ENCODE measurements at places on chromosomes 7 and 10. TPM values are rescaled to one million over a fixed set of nuclear protein-coding genes. Genes with fewer than 3 reads are reported as not detected.

- peak; percentile 63 for DNase-seq
These were observed at the start of gene PARD3 for GRCh38 chr10:34815185-34816084. TSS of gene PARD3 (minus strand) at chr10:34815296. CDS start at chr10:34814995, 301 bp downstream.

- DNase-seq, result no peak
These were observed 13.7 kb downstream of the MYL10 start for GRCh38 chr7:101615446-101615845.

DNA sequence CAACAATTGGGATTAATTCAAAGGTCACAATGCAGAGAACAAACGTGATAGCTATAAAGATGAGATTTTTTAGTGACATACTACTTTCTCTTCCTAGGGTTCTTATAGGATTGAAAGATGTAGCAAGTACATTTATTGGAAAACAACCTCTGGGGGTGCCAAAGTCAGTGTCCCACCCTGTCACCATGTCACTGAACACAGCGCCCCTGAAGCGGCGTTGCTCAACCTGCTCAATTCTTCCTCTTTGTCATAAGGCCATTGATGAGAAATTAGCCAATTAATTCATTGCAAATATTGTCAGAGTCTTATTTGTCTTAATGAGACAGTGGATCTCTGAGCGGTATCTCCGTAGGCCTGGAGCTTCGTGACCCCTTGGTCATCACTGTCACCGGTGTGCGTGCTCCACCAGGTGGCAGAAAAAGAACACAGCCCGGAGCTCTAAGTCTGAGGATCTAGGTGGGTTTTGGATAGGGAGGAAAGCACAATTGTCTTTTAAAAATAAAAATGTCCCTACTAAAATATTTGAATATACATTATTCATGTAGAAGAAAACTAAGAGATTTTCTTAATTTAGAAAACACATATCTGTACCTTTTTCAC, 362.6 kb downstream of the PAXIP1 start:
- no peak for DNase-seq

GRCh38 chr7:45692031-45692430, 117.9 kb downstream of the ADCY1 start:
- no peak for DNase-seq

DNA sequence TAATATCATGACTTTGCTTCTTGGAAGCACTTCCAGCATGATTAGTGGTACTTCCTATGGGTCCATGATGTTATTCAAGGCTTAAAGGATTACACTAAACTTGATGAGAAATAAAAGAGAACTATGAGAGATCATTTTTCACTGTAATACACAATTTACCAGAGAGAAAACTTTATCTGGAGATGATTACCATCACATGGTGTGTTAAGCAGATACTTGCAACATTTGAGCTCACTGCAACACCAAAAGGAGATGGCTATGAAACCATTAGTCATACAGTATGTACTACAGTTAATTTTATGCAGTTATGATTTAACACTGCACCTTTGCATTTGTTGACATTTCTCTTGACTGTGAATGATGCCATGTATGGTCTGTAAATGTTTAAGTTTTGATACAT, 311.3 kb upstream of the AOAH start:
- DNase-seq, result no peak

DNA sequence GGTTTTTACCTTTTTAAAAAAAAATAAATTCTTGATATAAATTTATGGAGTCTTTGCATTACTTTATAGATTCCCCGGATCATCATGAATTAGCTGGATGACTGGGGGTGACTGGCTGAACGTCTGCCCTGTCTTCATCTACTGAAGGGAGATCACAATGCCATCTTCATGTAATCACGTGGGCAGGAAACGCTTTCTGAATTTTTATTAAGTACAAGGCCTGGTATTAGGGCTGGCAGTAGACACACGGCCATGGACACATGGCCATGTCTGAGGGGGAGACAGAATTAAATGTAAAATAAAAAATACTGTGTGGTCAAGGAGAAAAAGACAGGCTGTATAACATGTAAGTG, 111.2 kb downstream of the VIPR2 start:
- DNase-seq, result no peak

DNA sequence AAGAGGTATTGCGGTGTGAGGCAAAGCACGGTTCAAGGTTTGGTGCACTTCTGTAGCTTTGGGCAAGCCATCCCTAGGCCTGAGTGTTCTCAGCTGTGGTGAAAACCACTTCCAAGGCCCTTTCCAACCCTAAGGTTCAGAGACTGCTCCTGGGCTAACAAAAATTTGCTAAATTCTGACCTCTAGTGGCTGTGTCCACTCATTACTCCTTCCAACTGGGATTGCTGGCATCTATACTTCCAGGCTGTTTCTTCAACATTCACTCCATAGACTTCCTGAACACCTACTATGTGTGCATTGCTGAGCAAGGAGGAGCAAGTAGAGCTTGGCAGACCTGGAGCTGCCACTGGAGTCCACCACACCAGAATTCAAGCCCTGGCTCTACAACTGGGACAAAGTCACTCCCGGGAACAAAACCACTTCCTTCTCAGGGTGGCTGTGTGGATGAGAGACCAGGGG, 29.3 kb upstream of the SH3PXD2A start:
- peak; percentile 76 for DNase-seq

DNA sequence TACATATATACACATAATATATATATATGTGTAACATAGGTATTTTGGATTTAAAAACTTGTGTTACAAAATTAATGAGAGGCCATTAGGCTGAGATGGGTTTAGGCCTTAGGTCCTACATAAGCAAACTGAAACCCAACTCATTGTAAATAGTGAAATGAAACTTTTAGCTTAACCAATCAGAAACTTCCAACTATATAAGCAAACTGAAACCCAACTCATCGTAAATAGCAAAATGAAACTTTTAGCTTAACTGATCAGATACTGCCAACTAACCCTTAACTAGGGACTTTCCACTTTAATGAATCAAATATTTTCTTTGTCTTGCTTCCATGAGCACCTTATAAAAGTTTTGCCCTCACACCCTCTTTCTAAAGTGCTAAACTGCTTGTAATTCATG, 17.3 kb upstream of the SAMD9L start:
- DNase-seq, result no peak

DNA sequence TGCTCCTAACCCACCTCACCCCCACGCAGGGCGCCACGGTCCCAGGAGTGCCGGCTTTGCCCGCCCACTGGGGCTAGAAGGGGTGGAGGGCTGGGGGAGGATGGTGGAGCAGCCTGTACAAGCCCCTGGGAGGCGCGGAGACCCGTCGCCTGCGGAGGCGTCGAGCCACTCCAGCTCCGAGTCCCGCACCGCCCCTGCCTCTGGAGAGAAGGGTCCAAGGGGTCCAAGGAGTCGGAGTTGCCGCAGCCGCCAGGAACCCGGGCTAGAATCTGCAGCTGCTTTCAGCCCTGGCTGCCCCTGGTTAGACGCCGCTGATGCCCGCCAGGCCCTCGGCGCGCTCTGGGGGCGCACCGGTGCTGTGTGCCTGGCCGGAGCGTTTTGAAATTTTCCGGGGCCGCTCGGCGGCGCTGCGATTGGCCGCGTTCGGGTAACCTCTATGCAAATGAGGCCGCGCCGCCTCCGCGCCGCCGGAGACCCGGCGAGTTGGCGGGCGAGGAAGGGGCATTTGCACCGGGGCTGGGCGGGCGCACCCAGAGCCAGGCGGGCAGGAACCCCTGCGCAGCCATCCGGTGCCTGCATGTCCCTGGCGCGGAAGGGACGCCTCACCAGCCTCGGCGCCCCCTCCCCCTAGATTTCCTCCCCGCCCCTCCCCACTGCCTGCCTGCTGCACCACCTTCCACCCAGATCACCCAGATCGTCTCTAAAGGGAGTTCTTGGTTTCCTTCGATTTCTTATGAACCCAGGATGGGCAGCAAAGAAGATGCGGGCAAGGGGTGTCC, at the start of gene HMX2:
Gene HMX2 (plus strand): TSS at position 502 of the 779 bp plus-strand sequence. CDS start 243 bp downstream, at position 745.
- no peak for DNase-seq

DNA sequence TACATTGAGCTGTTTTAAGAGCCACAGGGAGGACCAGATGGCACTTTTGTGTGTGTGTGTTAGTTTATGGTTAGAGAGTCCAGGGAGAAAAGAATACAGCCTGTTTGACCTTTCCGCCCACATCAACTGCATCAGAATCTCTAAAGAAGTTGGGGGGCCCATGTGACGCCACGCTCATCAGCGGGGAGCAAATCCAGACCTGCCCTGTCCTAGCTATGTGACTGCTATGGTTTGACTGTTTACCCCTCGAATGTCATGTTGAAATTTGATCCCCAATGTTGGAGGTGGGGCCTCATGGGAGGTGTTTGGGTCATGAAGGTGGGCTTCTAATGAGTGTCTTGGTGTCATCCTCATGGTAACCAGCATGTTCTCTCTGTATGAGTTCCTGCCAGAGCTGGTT, 128.0 kb downstream of the ADRA2A start:
- DNase-seq, result no peak

DNA sequence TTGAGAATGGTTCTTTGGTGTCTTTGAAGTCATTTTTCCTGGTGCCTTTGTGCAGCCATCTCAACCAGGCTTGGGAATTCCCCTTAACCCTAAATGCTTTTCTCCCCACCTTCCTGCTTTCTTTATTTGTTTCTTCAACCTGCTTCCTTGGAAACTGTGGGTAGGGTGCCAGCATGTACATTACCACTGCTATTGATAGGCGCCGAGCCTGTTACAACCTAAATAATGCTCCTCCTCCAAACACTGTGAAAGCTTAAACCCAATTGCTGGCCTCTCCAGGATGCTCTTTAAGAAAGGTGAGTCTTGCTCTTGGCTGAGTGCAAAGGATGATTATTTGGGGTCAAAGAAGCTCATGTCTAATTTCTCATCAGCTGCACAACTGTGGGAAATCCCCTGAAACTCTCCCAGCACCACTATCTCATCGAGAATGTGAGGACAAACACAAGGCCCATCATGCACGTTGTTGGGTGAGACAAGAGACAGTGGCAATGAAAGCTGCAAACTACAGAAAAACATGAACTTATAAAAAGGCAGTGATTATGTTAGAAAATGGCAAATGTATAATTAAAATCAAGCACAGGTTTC, 285.5 kb upstream of the IGFBP3 start:
- DNase-seq, result no peak

DNA sequence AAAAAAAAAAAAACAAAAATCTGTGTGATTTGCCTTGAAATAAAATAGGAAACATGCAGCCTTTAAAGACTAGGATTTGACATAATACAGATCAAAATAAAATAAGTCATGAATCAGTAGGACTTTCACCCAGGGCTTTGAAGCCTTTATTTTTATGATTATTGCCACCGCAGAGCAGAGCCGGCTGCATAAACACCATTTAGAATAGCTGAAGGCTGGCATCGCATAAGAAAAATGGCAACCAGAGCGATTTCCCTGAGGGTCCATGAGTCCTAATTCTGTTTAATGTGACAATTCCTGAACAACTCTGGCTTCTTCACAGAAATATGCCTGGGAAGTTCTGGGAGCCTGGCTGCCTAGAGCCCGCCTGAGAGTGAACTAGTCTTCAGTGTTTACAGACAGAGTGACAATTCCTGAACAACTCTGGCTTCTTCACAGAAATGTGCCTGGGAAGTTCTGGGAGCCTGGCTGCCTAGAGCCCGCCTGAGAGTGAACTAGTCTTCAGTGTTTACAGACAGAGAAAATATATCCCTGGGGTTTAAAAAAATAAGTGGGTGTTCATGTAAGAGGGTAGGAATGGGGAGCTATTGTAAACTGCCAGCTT, 112.0 kb downstream of the EEPD1 start:
- no peak for DNase-seq

DNA sequence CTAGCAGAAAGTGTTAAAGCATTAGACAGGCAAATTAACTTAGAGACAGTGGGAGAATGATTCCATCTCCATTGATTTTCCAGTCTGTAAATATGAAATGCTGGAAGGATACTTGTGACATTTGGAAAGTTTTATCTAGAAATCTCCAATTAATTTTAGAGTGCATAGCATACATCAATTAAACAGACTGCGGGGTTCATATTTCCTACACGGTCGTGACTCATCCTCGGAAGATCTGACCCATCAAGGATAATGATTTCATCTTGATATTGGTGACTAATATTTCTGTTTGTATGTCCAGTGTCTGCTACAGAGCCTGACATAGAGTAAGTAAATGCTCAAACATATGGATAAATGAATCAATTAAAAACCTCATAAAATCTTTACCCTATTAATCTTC, 474.9 kb downstream of the KCNMA1 start:
- DNase-seq, result peak; percentile 59

GRCh38 chr7:92827464-92828120, 8.8 kb downstream of the CDK6 start:
- DNase-seq, result peak; percentile 74

The ADAM8 gene
- 2.0 TPM for total RNA-seq

The DNTT gene
- not detected for total RNA-seq

The NPSR1 gene
- total RNA-seq, result not detected

The NPM3 gene
- total RNA-seq, result 95.3 TPM

The SFTPA1 gene
- not detected for total RNA-seq

The PPP1R3C gene
- total RNA-seq, result 94.5 TPM

The CHN2 gene
- 0.33 TPM for total RNA-seq

The ZMIZ1 gene
- 20.0 TPM for total RNA-seq

The PAX4 gene
- not detected for total RNA-seq

The PNLIPRP1 gene
- total RNA-seq, result not detected

The GATA3 gene
- not detected for total RNA-seq

The NUTM2E gene
- under 0.01 TPM for total RNA-seq

The FAM25C gene
- total RNA-seq, result not detected

The SPDYE8 gene
- not detected for total RNA-seq

The AGMO gene
- not detected for total RNA-seq

The CUZD1 gene
- 0.50 TPM for total RNA-seq

Data from fibroblast of lung (primary cell).